ENCODE measurements at places on chromosomes 13 and 19.

DNA sequence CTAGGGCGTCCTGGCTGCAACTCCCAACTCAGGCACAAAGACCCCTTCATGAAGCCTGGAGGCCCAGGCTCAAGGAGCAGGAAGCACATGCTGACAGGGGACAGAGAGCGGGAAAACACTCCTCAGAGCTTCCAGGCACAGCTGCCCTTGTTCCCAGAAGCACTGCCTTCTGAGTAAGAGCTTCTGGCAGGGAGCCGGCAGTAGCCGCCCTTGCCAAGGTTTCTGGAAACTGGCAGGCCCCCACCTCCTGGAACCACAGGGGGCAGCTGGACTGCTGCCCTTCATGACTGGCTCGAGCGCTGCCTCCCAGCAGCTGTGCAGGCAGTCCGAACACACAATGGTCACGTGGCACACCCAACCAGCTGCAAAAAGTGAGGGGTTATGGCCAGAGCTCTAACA is 33.6 kb upstream of the EPHX3 start:
- no peaks in the 10 kb centered on the region for H3K27me3 ChIP-seq
- H3K27ac ChIP-seq: no peak overlapping the region
- peaks cover 28% of the 10 kb centered on the region for H3K4me1 ChIP-seq
- H3K4me3 ChIP-seq: no peak overlapping the region
- peaks cover 96% of the 10 kb centered on the region for H3K36me3 ChIP-seq

GRCh38 chr19:51493776-51494175 is 7.8 kb downstream of the SIGLEC12 start:
- DNase-seq: no peak
- H3K4me1 ChIP-seq: no peaks in the 10 kb centered on the region
- H3K27ac ChIP-seq: no peak overlapping the region
- no peak overlapping the region for H3K4me3 ChIP-seq
- H3K36me3 ChIP-seq: no peaks in the 10 kb centered on the region

DNA sequence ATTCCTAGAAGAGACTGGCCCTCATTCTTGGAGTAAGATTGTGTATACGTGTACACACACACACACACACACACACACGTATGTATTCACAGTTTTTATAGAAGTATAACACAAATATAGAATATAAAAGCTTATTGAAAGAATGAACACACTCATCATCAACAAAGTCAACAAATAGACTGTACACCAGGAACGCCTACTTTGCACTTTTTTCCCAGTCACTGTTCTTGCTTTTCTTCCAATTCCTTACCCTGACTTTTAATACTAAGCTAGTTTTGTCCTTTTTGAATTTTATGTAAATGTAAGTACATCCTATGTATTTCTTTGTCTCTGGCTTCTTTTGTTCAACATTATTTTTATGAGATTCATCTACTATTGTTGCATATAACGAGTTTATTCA is 264.5 kb downstream of the MAB21L1 start:
- no peak for DNase-seq
- H3K27me3 ChIP-seq: no peaks in the 10 kb centered on the region
- H3K27ac ChIP-seq: no peak overlapping the region
- no peaks in the 10 kb centered on the region for H3K4me1 ChIP-seq

DNA sequence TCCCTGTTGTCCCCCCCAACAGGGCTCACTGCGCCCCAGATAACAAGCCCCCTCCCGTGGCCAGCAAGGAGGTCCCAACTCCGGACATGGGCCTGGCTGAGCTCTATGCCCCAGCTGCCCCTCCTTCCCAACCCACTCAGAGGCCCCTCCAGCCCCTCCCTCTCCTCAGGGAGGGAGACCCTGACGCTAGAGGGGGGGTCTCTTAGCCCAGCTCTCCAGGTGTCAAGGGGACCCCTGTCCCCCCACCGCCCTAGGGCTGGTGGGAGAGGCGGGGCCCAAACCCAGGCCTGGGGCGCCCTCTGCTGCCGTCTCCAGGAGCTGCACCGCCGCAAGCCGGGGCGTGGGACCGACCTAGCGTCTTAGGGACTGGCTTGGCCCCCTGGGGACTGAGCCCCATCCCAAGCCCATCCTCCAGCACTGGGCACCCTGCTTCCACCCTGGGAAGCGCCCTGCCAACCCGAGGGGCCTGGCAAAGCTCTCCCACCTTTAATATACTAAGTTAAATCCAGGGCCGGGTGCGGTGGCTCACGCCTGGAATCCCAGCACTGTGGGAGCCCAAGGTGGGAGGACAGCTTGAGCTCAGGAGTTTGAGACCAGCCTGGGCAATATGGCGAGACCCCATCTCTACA is 1.4 kb downstream of the GRIN3B start:
- H3K27ac ChIP-seq: no peak overlapping the region
- H3K36me3 ChIP-seq: no peaks in the 10 kb centered on the region
- H3K4me1 ChIP-seq: peaks cover 17% of the 10 kb centered on the region
- H3K4me3 ChIP-seq: no peak overlapping the region

- H3K36me3 ChIP-seq: no peaks in the 10 kb centered on the region
- H3K4me1 ChIP-seq: no peaks in the 10 kb centered on the region
- no peak overlapping the region for H3K27ac ChIP-seq
- no peaks in the 10 kb centered on the region for H3K27me3 ChIP-seq
- H3K4me3 ChIP-seq: no peak overlapping the region
- DNase-seq: no peak
These were observed 731.2 kb upstream of the PCDH9 start for GRCh38 chr13:67961331-67961730.

DNA sequence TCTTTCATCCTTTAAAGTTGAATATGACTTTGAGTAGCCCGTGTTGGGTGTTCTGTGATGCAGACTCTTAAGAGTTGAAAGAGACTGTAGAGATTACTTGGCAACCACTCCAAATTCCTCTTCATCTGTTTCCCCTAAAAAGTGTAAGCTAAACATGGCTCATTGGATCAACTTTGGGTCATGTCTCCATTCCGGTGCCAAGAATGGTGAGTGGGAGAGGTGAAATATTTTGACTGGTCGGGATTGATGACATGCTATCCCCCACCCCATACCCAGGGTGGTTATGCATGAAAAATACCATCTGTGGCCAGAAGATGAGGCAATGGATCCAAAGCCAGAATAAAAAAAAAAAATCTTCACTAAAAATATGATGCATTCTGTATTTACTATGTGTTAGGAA is 281.3 kb upstream of the SOX21 start:
- no peak overlapping the region for H3K4me3 ChIP-seq
- no peaks in the 10 kb centered on the region for H3K27me3 ChIP-seq
- H3K27ac ChIP-seq: no peak overlapping the region
- no peaks in the 10 kb centered on the region for H3K36me3 ChIP-seq
- DNase-seq: no peak

DNA sequence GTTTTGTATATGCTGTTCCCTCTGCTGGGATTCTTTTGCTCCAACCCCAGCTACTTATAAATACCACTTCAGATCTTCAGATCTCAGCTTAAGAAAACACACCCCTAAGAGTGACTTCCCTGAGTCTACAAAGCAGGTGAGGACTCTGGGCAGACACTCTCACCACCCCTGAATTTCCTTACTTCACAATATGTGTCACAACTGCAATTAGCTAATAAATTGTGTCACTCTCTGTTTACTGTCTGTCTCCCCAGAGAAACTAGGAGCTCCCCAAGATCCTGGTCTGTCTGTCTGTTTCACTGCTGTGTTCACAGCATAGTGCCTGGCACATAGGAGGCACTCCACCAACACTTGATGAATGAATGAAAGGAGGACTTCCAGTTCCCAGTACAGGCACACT is 14.4 kb downstream of the CEBPA start:
- no peak overlapping the region for H3K4me3 ChIP-seq
- peaks cover 9% of the 10 kb centered on the region for H3K27me3 ChIP-seq
- H3K27ac ChIP-seq: no peak overlapping the region
- H3K36me3 ChIP-seq: no peaks in the 10 kb centered on the region

DNA sequence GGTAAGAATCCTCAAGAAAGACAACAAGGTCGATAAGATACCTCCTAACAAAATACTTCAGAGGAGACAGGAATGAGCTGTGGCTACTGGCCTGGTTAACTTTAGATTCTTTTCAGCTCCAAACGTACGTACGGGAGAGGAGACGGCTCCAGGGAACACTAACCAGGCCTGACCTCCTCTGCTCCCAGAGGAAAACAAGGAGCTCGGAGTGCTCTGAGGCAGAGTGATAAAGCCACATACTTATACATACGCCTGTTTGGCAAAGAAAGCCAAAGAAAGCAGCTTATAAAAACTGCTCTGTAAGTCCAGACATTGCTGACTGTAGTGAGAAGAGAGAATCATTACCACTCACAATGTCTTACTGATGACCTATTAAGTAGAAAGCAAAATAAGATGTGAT is 263.9 kb downstream of the MZT1 start:
- no peak for DNase-seq
- H3K36me3 ChIP-seq: no peaks in the 10 kb centered on the region
- no peak overlapping the region for H3K27ac ChIP-seq
- H3K4me3 ChIP-seq: no peak overlapping the region
- no peaks in the 10 kb centered on the region for H3K4me1 ChIP-seq

- no peak for DNase-seq
- H3K4me3 ChIP-seq: no peak overlapping the region
- H3K27me3 ChIP-seq: peaks cover 33% of the 10 kb centered on the region
These were observed 49.5 kb downstream of the CHST8 start for GRCh38 chr19:33671211-33671610.

- H3K27ac ChIP-seq: no peak overlapping the region
- no peak overlapping the region for H3K4me3 ChIP-seq
- no peaks in the 10 kb centered on the region for H3K4me1 ChIP-seq
- no peaks in the 10 kb centered on the region for H3K36me3 ChIP-seq
- no peak for DNase-seq
These were observed 200.9 kb upstream of the RFC3 start for GRCh38 chr13:33617055-33617454.

- no peak overlapping the region for H3K27ac ChIP-seq
- H3K4me1 ChIP-seq: no peaks in the 10 kb centered on the region
- no peaks in the 10 kb centered on the region for H3K36me3 ChIP-seq
- DNase-seq: no peak
- H3K27me3 ChIP-seq: peaks cover 4% of the 10 kb centered on the region
These were observed 39.2 kb upstream of the CYP2A7 start for GRCh38 chr19:40921005-40921897.

DNA sequence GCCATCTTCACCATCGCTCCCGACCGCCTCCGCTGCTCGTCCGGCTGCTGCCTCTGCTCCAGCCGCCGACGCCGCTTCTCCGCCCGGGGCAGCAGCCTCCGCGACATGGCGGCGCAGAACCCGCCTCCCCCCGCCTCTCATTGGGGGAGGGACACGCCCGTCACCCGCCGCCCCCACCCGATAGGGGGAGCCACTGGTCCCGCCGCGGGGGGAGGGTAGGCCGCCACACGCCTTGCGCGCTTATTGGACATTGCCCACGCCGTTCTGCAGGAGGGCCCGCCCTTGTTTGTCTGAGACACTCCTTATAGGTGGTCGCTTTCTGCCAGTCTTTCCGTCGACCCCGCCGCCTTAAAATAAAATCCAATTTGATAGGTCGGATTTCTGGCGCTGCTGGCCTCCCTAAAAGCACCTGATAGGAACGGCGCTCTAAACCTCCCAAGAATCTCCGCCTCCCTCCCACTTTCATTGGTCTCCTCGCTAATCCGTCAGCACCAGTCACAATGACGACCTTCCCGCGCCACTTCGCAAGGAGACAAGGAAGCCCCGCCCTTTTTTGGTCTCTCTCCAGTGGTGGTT is at the start of gene HNRNPL:
HNRNPL (minus strand) TSS at position 127 of the 576 bp plus-strand sequence; CDS start at position 107, 20 bp downstream.
- H3K4me3 ChIP-seq: peak within 1 kb of the TSS; percentile 95
- peaks cover 46% of the 10 kb centered on the region for H3K36me3 ChIP-seq
- H3K27ac ChIP-seq: peak within 1 kb of the TSS; percentile 100
- peak; percentile 99 for DNase-seq

DNA sequence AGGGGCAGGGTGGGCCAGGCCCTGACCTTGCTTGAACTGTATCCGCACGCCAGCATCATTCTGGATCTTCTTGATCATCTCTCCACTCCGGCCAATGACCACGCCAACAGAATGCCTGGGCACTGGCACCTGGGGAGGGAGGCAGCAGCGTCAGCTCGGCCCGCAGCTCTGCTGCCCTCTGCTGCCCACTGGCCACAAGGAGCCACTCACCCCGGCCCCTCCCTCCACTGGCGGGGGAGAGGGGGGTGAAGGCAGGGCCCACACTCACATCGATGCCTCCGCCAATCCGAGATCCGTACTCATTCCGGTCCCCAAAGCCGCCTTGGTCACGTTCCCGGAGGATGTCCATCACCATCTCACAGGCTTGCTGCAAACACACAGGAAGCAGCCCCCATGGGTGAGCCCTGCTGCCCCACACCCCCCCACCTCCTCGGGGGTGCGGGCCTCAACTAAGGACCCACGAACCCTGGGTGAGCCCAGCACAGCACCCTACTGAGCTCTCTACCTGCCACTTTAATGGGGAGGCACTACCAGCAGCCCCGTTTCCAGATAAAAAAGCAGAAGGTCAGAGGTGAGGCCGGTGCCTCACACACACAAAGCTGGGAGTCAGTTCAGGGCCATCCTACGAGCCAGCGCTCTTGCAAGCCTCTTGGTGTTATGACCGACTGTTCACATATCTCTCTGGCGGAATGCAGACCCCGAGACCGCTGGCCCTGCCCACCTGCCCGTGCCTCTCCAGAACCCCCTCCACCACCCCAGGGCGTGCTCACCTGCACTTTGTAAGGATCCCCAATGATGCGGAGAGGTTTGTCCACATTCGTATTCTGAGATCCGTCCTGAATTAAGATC is 6.7 kb downstream of the KHSRP start:
- DNase-seq: no peak
- H3K36me3 ChIP-seq: peaks cover 89% of the 10 kb centered on the region
- H3K4me1 ChIP-seq: peaks cover 1% of the 10 kb centered on the region

DNA sequence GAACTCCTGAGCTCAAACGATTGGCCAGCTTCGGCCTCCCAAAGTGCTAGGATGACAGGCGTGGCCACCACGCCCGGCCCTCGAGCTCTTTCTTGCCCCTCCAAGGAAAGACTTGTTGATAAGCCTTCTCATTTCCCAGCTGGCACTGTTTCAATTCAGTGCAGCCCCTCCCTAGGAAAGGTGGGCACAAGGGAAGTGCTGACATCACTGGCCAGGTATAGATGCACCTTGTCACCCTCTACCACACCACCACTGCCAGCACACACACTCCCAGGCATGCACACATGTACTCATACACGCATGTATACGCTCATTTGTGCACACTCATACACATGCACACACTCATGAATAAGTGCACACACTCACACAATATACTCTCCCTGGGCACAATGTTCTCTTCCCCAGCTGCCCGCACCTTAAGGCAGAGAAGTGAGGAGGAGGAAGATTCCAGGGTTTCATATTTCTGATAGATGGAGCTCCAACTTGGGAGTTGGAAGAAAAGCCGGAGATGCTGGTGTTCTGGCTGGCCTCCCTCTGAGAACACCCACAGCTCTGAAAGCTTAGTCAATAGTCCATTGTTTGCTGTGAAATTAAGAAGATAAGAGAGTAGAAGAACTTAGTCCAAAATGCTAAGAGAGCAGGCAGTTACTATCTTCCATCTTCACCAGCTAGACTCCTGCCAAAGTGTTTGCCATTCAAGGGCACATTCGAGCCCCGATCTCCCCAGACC is 196.7 kb downstream of the FOXO1 start:
- no peak for DNase-seq
- peaks cover 2% of the 10 kb centered on the region for H3K4me1 ChIP-seq
- H3K27me3 ChIP-seq: no peaks in the 10 kb centered on the region
- H3K4me3 ChIP-seq: no peak overlapping the region
- no peak overlapping the region for H3K27ac ChIP-seq
